Fibroblast of skin of scalp (primary cell): ENCODE measurements at places on chromosomes 3 and 15.

- DNase-seq: no peak
Observed at GRCh38 chr15:85792102-85792731, 2.5 kb downstream of the KLHL25 start.

DNA sequence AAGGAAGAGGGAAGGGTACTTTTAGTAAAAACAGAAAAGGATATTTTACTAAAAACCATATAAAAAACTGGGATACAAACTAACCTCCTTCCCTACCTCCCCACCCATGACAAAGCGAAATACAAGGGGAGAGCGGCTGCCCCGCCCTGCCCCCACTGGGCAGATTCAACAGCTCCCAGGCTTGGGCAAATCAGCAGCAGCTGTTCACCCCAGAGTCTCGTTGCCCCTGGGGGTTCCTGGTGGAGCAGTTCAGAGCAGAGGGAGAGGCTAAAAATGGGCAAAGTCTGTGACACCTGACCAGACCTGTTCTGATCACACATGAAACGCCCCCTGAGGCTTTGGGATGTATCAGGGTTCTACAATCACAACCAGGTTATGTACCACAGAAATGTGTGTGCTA, 2.5 kb upstream of the ETFA start:
- no peak for DNase-seq

DNA sequence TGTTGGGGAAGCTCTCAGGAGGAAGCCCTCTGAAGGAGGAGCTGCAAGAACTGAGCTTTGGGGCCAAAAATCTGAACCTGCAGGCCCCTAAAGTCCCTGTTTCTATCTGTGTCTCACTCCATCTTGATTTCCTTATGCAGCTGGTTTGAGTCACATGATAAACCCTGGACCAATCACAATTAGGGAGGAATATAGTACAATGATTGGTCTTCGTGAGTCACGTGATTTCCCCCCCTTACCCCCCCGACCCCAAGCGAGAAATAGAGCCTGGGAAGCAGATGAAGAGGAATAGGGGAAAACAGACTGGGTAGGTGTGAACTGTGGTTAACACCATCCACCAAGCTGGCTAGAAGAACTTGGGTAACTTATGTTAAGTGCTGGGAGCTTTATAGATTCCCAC, 12.9 kb downstream of the CRABP1 start:
- DNase-seq: peak; percentile 29

DNA sequence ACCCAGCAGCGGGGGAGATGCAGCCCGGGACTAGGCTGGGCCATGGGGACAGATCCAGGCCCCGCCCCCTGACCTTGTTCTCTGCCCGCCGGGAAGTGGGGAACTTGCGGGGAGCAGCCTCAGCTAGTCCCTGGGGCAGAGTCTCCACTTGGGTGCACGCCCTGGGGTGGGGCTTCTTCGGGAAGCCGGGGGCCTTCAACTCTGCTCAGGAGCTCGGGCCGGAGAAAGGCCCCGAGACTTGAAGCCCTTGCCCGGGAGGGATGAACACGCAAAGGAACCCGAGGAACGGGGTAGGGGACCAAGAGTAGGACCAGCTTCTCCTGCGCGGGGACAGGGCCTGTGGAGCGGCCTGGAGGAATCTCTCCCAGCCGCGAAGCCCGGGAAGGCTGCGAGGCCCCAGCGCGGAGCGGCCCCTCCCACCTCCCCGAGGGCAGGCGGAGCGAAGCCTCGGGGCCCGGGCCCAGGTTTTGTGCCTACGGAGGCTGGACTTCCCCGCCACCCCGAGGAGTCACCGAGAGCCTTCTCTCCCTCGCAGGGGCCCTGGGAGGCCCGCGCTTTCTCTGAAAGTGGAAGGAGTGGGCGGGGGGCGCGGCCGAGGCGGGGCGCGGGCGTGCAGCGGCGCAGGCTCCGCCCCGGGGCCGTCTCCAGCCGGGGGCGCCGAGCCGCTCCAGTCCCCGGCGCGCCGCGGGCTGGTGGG, at the start of gene ITPKA:
Gene ITPKA, plus strand, starts transcription at position 670 of the 697 bp plus-strand sequence. CDS start 54 bp downstream, outside the sequence.
- peak; percentile 55 for DNase-seq

GRCh38 chr3:122974764-122975162, 52.8 kb downstream of the SEMA5B start:
- DNase-seq: peak; percentile 66

DNA sequence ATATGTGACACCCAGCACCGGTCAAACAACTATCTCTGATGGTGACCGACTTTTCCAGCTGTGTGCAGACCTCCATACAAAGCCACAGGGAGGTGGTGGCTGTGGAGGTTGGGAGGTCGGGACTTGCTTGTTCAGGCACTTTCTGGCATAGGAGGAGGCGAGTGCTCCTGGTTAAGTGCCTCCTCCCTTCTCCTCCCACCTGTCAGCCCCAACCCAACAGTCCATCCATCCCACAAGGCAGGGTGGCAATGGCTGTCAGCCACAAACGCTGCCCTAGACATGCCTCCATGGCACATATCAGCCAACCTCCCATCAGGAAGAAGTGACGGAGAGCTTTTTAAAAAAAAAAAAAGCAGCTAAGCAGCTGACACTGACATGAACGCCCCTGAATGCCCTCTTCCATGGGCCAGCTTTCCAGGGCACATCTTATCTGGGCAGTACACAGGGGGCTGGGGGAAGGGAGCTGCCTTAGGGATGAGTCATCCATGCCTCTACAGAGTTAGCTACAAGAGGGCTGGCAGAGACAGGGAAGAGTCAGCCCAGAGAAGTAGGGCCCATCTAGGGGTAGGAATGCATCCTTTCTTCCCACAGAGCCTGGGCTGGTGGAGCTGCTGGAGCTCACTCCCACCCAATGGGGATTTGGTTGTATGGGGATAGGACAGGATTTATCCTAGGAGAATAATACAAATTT, 41.2 kb downstream of the CCDC12 start:
- peak; percentile 97 for DNase-seq

DNA sequence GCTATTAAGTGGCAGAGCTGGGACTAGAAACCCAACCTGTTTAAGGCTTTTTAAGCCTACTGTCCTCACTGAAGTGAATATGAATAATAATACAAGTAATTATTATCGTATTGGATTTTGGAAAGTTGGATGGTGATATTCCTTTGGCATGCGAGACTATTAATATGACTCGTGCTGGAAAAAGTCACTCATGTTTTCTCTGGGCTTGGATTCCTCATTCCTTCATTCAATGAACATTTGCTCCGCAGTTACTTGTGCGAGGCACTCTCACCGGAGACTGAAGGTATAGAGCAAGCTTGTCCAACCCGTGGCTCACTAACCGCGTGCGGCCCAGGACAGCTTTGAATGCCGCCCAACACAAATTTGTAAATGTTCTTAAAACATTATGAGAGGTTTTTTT, 694 bp downstream of the PLAAT1 start:
- peak; percentile 26 for DNase-seq

DNA sequence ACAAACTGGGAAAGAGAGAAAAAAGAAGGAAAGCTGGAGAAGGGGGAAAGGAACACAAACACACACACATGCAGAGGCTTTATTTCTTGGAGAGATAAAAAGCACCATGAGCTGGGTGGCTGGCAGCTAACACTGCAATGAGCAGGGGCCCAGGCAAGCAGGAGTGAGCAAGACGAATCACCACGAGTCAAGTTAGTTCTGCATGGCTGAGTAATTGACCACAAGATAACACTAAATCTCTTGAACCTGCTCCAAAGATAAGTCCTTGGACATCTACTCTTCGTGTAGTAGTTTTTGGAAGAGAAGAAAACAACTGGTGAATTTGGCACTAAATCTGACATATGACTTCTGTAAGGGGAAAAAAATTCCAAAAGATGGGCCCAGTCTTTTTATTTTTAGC, 100.9 kb downstream of the MYO5A start:
- peak; percentile 64 for DNase-seq

DNA sequence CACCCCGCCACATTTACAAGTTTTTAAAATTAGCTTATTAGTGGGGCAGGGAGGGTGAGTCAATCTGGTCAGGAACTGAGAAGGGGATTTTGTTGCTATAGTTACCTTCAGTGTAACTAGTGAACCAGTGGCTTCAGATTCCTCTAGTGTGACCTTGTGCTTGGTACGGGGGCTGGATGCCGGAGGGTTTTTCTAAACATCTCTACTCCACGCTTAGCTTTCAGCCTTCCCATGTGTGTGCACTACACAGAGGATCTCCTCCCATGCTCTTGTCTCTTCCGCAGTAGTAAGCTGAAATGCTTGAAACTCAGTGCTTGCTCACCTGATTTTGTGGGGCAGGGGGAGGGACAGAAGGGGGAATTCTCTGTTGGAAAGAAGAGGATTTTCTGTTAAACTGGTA, 67.9 kb upstream of the AKAP13 start:
- peak; percentile 39 for DNase-seq

DNA sequence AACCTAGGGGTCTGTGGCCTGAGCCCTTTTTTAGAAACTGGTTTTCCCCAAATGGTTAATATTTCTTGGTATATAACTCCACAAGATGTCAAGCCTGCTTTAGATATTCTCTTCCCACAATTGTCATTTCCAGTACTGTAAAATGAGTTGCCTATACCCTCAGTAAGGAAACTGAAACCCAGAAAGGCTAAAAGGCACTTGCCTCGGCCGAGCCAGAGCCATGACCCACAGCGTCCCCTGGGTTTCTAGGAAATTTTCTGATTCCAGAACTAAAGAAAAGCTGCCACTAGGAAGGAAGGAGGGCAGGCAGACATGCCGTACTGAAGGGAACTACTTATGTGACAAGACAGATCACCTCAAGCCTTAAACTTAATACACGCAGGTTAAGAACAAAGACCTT, 59.1 kb downstream of the ATP8B4 start:
- no peak for DNase-seq

DNA sequence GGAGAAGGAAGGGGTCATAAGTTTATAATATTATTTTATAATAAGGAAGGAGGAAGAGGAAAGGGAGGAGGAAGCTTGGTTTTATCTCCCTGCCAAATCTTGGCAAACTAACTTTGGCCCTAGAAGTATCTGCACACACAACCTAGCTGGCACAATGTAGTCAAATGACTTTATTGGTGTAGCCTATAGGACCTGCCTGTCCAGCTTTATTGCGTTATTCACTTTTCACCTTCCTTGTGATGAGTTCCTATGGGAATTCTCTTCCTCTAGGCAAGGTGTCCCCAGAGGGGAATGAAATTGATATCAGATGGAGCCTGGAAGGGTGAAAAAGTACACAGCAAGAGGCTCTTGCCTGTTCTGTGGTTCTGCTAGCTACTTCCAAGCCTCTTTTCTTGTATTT, 111.2 kb upstream of the SLC25A36 start:
- no peak for DNase-seq

GRCh38 chr3:15794303-15794771, 3.4 kb downstream of the ANKRD28 start:
- peak; percentile 67 for DNase-seq

GRCh38 chr3:194532591-194532990, 45.8 kb upstream of the ATP13A3 start:
- peak; percentile 74 for DNase-seq

GRCh38 chr3:157618075-157618760, 115.0 kb upstream of the VEPH1 start:
- peak; percentile 85 for DNase-seq

DNA sequence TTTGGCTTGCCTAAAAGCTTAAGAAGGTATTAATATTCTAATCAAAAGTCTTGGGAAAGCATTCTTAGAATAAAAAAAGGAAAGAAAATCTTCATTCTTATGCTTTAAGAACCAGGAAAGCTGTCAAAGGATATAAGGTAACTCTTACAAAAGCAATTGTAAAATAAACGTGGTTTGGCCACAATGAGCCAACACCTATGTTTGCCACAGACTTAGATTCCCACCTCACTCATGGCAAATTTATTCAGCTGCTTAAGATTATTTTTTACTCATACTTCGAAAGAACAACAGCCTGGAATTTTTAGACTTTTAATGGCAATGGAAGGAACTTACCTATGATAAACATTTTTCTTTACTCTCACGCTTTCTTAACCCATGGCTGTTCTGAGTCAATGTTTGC, 38.4 kb downstream of the AGTR1 start:
- DNase-seq: no peak

DNA sequence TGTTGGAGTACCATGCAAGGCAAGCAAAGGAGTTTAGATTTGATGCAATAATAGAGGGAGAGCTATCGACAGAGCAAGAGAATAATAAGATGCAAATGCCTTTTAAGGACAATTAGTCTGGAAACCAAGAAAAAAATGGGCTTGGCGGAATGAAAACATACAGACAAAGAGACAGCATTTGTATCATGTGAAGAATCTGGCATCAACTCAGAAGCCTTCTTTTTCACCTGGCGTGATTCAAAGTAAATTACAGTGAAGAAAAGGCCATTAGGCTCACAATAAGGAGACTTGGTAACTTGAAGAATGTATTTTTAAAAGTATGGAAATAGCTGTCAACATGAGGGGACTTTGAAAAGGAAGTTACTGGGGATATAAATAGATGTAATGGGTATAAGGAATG, 521.2 kb upstream of the GOLIM4 start:
- DNase-seq: no peak

- DNase-seq: no peak
Observed at GRCh38 chr15:95365511-95366107, 964.9 kb upstream of the NR2F2 start.

DNA sequence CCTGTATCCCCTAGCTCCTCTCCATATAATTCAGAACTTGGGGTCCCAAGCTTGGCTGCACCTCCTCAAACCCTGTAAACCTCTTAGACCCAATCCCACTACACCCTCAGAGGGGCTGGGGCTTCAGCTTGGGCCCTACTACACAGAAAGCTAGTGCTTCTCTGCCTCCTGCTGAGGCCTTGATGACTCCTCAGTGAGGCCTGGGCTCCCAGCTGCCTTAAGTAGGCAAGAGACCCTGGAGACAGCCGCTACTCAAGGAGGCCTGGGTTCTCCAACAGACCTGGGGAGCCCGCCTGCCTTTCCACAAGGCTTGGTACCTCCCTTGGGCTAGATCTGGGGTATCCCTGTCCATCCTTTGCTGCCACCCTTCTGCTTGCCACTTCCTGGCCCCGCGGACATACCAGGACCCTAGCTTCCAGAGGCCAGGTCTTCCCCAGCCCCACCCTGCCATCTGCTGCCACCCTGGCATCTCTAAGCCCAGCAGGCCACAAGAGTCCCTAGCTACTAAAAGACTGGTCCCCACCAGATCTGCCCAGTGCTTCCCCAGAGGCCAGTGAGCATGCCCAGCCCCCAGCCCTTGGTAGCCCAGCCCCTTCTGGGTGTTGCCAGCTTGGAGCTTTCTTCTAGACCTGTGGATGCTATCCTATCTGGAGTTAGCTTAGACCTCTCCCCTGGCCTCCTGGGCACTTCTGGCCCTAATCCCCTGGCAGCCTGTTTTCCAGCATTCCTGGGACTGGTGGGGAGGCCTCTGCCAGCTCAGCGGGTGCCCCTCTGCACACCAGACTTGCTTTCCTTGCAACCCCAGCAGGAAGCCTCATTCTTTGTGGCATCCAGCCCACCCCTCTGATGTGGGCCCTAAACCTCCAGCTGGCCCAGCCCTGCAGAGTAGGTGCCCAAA, 13.7 kb downstream of the C15orf39 start:
- peak; percentile 16 for DNase-seq

DNA sequence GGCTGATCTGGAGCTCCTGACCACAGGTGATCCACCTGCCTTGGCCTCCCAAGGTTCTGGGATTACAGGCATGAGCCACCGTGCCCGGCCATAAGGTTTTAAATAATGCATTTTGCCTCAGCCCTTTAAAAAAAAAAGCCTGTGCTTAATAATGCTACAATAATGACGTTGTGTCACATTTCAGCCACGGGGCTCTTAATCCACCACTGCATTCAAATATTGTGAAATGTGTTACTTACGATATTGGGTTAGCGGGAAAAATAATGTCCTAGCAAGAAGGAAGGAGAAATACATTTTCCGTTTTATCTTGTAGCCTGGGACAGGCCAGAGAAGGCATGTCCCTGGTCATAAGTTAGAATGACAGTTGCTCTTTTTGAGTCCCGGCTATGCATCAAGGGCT, 17.6 kb downstream of the PAQR5 start:
- no peak for DNase-seq

GRCh38 chr3:63323766-63324165, 45.7 kb downstream of the SYNPR start:
- DNase-seq: no peak

GRCh38 chr15:75925440-75925839, 21.8 kb downstream of the FBXO22 start:
- no peak for DNase-seq
